ENCODE measurements at places on chromosomes 3 and 15.

DNA sequence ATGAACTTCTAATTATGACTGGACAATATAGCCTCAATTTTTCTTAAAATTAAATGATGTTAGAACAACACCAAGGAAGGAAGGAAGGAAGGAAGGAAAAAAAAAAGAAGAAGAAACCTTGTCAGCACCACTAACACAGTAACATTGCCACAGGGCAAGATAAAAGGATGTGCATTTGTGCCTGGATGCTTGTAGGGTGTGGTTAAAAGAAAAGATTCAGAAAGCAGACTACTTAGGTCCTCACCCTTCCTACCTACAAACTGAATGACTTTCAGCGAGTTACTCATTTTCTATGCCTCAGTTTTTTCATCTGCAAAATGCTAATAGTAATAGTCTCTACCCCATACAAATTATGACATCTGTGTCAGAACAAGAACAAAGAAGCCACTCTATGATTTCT lies 778.3 kb downstream of the MCTP2 start:
- no peak for DNase-seq

- no peak for DNase-seq
These were observed 20.8 kb downstream of the SLC28A1 start for GRCh38 chr15:84905016-84905916.

- DNase-seq = no peak
These were observed 47.0 kb upstream of the PPIB start for GRCh38 chr15:64209680-64210334.

GRCh38 chr3:66904336-66904735 lies 93.8 kb upstream of the KBTBD8 start:
- DNase-seq = no peak

DNA sequence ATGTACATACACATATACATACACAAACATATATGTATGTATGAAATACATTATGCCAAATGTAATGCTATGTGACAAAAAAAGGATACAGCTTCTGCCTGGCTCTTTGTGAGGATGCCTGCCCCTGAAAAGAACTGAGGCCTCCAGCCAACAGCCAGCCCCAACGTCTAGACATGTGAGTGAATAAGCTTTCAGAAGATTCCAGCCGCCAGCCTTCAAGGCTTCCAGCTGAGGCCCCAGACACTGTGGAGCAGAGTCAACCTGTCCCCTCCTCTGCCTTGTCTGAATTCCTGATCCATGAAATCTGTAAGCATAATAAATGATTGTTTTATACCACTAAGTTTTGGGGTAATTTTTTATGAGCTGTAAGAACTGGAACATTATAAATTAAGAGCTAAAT lies 24.7 kb downstream of the GXYLT2 start:
- DNase-seq = no peak

GRCh38 chr3:25665315-25666280 lies 891 bp upstream of the TOP2B start:
- no peak for DNase-seq

DNA sequence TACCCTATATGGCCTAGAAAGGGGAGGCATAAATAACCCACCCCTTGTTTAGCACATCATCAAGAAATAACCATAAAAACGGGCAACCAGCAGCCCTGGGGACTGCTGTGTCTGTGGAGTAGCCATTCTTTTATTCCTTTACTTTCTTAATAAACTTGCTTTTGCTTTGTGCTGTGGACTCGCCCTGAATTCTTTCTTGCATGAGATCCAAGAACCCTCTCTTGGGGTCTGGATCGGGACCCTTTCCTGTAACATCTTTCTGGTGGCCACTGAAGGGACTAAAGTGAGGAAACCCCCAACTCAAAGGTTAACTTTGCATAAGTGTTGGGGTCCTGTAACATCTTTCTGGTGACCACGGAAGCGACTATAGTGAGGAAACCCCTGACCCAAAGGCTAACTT lies 15.7 kb upstream of the HHATL start:
- DNase-seq = no peak

DNA sequence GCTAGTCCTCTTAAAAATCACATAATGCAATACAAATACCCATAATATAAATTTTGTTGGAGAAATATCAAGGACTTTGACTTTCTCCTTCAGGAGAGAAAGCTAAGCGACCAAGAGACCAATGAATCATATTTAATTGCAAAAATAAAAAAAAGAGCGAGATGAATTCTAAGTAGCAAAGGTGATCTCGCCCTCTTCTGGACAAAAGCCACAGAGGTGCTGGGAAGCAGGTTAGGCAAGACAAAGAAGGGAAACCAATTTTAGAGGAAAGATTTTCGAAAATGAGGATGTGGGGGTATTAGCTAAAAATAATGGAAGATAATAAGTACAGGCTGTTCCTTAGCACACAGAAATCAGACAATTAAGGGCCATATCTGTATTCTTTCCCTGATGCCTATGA lies 111.4 kb upstream of the PLAAT1 start:
- no peak for DNase-seq

GRCh38 chr3:50608278-50608677 lies 3.3 kb downstream of the CISH start:
- DNase-seq = no peak

DNA sequence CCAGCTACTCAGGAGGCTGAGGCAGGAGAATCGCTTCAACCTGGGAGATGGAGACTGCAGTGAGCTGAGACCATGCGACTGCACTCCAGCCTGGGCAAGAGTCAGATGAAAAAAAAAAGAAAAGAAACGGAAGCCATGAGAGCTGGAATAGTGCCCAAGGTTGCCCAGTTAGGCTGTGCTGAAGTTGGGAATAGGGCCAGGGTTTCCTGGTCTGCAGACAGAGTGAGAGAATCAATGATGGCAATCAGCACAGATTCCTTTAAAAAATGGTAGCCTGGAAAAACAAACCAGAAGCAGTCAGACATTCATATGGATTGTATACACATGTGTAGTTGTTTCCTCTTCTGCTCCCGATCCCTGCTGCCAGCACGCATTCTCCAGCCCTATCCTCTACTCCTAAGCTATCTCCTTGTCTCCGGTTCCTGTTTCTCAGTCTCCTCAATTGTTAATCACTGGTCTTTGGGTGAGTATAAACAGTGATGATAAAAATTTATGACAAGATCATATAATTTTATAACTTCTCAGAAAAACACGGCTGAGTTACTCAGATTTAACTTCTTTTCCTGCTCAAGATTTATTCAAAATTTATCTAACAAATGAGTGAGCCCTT lies 316.2 kb upstream of the UMPS start:
- no peak for DNase-seq

GRCh38 chr3:146948985-146949384 lies 343.8 kb upstream of the PLSCR5 start:
- DNase-seq = no peak

GRCh38 chr15:67601073-67601472 lies 58.6 kb downstream of the MAP2K5 start:
- DNase-seq = no peak

- no peak for DNase-seq
These were observed 301.4 kb upstream of the TGFBR2 start for GRCh38 chr3:30305021-30305420.

DNA sequence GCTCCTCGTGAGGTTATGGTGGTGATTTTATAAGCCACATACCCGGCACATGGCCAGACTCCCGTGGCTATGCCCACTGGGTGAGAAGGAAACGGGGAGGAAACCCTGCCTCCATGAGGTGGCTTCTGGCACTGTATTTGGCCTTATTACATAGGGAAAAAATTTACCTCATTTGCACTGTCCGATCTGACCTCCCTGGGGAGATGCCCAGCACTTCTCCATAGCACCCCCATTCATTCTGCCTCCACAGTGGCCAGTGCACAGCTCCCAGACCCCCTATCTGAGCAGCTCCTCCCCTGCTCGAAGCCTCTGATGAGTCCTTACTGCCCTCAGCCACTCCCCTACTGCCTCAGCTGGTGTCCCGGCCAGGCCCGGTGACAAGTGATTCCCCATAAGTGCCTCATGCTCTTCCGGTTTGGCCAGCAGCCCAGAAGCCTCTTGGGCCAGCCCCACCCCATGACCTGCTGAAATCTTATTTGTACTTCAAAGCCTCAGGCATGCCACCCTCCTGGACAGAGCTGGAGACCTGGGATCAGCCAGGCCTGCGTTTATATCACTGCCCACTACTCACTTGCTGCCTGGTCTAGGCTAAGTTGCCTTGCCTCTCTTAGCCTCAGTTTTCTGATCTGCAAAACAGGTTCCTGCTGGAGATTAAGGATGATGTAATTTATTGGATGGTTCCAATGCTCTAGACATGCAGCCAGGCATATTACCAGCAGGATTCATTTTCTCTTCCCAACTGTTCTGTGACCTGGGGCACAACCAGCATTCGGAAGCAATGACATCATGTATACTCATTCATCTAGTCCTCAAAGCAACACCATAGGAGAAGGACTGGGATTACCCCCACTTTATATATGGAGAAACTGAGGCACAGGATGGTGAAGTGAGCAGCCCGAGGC lies 30.6 kb upstream of the SLC6A6 start:
- no peak for DNase-seq

DNA sequence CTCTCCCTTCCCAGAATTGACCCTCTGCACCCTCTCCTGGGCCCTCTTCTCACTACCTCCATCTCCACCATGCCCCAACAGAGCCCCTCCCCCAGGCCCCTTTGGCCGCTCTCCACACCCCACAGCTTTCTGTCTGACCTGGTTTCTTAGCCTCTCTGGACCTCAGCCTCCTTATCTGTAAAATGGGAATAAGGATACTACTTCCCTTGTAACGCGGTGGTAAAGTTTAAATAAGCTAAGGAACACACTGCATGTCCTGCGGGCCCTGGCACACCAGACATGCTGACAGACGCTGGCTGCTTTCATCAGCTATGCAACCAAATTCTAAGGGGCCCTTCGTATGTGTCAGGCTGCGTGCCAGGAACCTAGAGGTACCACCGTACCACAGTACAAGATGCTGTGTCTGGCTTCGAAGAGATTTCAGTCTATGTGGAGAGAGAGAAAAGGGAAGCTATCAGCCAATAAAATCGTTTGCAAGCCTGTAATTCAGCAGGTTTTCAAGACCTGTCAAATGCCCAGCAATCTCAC lies 777 bp upstream of the SLC51A start:
- DNase-seq = no peak

- DNase-seq = no peak
These were observed 236.8 kb upstream of the UBE2E2 start for GRCh38 chr3:22966349-22966748.

DNA sequence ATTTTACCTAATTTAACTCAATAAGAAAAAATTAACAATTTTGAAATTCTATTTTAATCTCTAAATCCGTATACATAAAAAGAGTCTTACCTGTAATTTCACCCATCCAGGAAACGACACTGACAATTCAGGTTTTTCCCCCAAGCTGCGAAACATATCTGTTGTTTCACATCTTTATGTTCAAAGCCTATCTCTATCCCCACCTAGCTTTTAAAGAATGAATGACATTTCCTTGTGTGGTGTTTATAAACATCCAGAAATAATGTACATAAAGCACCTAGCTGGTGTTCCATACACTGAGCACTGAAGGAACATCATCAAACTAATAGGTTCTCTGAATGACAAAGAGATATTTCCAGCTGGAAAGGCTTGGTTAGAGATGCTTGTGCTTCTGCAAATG lies 867.8 kb downstream of the SQOR start:
- no peak for DNase-seq

DNA sequence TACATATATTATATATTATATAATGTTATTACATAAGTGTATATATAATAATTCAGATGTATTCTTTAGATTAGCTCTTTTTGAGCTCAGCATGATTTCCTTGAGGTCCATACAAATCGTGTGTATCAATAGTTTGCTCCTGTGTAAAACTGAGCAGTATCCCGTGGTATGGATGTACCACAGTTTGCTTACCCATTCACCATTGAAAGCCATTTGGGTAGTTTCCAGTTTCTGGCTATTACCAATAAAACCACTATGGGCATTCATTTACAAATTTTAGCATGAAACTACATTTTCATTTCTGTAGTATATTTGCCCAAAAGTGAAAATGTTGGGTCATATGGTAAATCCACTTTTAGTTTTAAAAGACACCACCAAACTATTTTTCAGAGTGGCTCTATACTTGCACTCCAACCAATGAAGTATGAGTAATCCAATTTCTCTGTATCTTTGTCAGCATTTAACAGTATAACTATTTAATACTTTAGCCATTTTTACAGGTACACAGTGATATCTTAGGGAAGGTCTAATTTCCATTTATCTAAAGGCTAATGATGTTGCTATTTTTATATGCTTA lies 1361.4 kb upstream of the GBE1 start:
- DNase-seq = no peak

DNA sequence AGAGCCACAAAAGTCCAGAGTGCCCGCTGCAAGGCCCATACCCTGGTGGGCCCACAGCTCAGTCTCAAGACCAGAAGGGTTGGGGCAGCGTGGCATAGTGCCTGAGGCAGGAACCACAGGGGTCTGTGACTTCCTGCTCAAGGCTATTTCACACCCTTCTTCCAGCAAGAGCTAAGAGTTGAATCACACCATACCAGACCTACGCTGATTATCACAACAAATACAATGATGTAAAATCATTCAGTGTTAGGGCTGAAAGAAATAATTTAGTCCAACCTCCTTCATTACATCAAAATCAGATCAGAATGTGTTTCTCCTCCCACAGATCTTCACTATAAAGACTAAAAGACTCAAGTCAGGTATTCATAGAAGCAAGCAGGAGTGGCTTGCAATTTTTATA lies 27.8 kb upstream of the ST8SIA2 start:
- no peak for DNase-seq

DNA sequence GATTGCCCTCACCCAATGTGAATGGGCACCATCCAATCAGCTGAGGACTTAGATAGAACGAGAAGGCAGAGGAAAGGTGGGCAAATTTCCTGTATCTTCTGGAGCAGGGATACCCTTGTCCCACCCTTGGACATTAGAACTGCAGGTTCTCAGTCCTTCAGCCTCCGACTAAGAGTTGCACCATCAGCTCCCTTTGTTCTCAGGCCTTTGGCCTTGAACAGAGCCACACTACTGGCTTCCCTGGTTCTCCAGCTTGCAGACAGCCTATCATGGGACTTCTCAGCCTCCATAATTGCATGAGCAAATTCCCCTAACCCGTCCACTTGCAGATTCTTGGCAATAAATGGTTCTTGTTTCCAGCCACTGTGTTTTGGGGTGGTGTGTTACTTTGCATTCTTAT lies 102.4 kb downstream of the LSM3 start:
- no peak for DNase-seq

DNA sequence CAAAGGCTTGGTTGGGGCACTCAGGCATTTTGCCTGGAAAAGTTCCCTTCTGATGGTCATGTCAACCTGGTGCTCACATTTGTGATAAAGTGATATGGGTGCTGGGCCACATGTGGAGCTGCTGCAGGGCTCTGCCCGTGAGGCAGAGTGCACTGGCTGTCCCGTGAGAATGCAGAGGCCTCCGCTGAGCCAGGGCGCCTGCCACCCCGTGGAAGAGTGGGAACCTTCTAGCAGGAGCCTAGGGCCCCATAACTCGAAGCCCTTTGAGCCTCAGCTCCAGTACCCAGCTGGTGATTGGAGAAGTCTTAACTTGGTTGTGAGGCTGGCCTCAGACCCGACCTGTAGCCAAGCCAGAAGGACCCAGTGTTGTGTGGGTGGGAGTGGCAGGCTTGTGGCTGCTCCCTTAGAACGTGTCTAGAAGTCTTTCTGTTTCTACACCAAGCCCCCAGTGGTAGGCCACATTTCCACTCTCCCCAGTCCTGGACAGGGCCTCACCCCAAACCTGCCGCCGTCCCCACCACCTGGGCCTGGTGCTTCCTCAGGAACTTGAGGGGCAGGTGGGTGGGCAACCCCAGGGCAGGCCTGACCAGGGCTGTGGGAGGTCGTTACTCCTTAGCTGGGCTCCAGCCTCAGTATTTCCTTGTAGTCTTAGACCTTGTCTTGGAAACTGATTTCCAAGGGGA lies 19.7 kb downstream of the SEC61A1 start:
- DNase-seq = no peak

Data from activated naive CD4-positive, alpha-beta T cell (primary cell).